Lower leg skin (tissue), 4 donors: ENCODE measurements at places on chromosomes 2 and 18. TPM values are rescaled to one million over a fixed set of nuclear protein-coding genes. Genes with fewer than 3 reads are reported as not detected.

DNA sequence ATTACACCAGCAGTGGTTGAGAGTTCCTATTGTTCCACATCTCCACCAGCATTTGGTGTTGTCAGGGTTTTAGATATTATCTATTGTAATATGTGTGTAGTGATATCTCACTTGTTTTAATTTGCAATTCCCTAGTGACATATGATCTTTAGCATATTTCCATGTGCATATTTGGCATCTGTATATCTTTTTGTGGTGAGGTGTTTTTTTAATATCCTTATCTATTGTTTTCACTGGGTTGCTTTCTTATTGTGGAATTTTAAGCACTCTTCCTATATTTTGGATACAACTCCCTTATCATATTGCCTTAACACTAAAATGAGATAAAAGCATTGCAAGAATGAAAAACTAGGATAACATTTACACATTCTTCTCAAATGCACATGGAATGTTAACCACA, 453.9 kb upstream of the FSIP2 start:
- no peak for DNase-seq

GRCh38 chr2:19228715-19229114, 129.7 kb downstream of the OSR1 start:
- DNase-seq: no peak

Gene NT5C1B
- total RNA-seq: not detected

Gene HSPE1
- total RNA-seq: 70.3 TPM

Gene ICOS
- total RNA-seq: not detected
